Non-pigmented ciliary epithelial cell (primary cell): ENCODE measurements at places on chromosomes 2 and 18.
A peak's percentile ranks its signal among the peaks of the same experiment; 100 is the strongest.

- no peak for DNase-seq
These were observed 566 bp upstream of the CMPK2 start for GRCh38 chr2:6866275-6866671.

DNA sequence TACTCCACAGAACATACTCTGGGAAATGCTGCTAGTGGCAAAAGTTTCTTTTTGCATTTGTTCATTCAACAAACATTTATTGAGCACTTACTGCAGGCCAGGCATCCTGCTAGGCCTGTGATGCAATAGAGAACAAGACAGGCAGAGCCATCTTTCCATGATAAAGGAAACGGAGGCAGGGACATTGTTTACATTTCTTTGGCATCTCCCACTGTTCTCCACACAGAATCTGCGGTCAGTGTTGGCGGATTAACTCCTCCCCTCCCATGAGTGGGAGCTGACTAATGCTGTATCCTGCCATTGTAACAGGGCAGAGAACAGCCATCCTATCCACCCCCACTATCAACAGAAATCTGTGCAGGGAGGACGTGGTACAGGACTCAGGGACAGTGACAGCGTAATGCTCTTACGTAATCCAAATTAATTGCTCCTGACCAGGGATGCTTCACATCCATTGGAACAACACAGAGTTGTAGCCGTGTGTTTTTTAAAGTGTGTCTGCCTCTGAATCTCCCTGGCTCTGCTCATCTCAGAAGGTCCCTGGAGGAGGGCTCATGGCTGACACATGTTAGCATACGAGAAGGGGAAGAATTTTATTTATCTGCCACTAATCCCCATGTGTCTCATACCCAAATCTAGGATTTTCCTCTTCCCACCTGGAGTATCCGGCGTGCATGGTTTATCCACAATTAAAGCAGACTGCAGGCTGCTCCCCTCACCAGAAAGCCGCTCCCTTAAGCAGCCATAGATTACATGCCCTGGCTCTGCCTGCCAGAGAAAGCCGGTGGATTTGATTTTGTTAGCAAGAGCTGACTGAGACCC, 32.3 kb downstream of the STEAP3 start:
- DNase-seq = peak; percentile 94

- DNase-seq = no peak
These were observed 115.4 kb upstream of the CDC42EP3 start for GRCh38 chr2:37786854-37787253.

- DNase-seq = no peak
These were observed 102.7 kb downstream of the SH3BP4 start for GRCh38 chr2:235054475-235054874.

GRCh38 chr18:1011349-1011748, 106.7 kb downstream of the ADCYAP1 start:
- no peak for DNase-seq

- no peak for DNase-seq
These were observed 434.7 kb downstream of the GRB14 start for GRCh38 chr2:164186591-164186990.

GRCh38 chr18:5297597-5297996, 2.1 kb upstream of the ZBTB14 start:
- DNase-seq = no peak

DNA sequence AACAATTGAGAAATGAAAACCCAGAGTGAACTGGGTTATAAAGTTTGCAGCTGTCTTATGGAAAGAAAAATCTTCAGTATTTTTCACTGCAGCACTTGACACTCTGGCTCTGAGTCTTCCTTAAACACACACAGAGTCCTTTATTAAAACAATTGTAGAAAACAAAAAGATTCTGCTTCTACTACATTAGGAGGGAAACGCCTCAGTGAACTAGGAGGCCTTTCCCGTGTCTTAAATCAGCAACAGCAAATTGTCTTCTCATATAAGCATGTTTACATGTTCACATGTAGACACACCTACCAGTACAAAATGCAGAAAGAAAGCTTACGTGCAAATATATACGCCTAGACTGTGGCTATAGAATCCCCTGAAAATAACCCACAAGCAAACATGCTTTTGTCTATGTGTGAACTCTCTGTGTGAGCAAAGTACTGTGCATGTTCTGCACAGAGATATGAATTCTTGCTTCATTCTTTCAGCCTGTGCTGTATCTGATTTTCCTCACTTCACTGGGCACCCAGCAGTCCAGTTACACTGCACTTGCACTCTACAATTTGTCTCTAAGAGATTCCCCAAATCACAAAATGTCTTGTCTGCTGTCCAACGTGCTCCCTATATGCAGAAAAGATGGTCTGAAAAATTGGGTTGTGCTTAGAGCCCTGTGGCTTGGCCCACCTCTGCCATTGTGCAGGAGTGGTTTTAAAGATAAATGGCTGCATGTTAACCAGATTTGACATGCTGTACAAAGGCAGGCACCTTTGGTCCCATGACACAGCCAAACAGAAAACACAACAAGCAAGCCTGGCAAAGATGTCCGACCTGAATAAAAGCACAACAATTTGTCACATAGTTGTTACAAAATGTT, 24.5 kb downstream of the ZEB2 start:
- DNase-seq = no peak

DNA sequence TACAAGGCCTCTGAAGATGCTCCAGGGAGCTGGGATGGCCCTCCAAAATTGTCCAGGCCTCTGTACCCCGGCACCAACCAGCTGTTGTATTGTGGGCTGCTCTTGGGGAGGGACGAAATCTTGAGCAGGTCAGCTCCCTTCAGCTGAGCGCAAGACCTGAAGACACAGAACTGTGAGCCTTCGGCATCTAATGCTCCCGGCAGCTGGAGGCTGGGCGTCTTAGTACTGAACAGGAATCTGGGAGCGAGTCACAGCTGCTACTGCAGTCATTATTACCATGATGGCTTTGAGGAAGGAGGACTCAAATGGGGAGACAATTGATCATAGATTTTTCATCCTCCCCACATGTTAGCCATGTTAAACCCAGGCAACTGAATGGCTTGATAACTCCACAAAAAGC, 83.0 kb upstream of the LTBP1 start:
- DNase-seq = no peak

DNA sequence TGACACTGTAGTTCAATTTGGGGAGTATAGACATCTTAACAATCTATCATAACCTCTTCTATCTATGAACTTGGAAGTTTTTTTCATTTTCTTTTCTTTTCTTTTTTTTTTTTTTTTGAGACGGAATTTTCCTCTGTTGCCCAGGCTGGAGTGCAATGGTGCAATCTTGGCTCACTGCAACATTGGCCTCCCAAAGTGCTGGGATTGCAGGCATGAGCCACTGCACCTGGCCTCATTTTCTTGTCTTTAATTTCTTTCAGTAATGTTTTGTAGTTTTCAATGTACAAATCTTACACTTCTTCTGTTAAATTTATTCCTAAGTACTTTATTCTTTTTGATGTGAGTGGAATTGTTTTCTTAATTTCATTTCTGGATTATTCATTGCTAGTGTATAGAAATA, 14.6 kb downstream of the ASAP2 start:
- no peak for DNase-seq

GRCh38 chr2:222228054-222228453, 70.7 kb downstream of the PAX3 start:
- no peak for DNase-seq

DNA sequence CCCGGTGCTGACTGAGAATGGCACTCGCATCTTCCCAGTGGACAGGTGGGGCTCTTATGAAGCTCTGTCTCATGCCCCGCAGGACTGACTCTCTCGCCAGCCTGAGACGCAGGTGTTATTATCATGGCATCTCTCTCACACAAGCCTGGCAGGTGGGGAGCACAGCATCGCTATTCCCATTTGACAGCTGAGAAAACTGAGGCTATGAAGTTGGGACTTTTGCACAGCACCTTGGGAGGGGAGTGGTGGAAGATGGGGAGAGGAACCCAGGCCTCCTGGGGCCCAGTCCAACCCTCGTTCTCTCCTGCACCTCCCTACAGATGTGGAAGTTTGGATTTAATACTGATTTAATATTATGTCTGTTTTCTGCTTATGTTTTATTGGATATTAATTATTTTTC, 9.0 kb upstream of the NTSR2 start:
- no peak for DNase-seq

GRCh38 chr2:237276716-237277490, 137.1 kb downstream of the COL6A3 start:
- no peak for DNase-seq

- no peak for DNase-seq
These were observed 9.1 kb downstream of the AGXT start for GRCh38 chr2:240877460-240878340.

DNA sequence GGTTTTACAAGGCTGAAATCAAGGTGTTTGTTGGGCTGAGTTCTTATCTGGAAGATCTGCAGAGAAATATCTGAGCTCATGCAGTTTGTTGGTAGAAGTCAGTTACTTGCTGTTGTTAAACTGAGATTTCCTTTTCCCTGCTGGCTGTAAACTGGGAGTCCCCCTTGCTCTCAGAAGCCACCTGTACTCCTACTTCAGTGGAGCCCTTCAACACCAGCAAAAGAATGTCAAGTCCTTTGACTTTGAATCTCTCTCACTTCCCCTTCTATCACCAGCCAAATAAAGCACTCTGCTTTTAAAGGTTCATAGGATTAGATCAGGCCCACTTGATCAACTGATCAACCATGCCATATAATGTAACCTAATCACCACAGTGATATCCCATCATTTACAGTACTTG, 252.2 kb upstream of the CDH7 start:
- no peak for DNase-seq

DNA sequence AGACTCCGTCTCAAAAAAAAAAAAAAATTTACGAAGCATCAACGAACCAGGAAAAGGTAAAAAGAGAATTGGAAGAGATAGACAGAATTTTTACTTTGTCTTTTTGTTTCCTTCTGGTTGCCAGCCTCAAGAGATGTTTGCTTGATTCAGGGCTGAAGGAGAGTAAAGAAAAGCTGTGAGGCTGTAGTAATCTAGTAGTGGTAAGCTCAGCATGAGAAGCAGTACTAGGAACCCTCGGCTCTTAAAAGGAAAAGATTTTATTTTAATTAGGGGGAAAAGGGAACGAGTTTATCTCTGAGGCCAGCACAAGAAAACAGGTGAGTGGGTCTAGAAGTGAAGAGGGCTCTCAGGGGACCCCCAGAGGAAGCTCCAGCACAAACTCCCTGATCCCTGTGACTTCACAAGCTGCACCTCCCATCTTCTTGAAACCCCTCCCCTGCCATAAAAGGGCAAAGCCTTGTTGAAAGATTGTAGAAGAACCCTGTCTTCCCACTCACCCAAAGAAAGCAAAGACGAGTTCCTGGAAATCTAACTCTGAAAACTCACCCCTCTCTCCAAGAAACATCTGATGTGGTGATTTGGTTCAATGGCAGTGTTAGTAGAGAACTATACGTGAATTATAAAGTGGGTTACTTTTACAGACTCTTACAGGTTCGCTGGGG, 8.6 kb downstream of the RBMS1 start:
- DNase-seq = no peak
